CD4-positive, alpha-beta T cell (primary cell): ENCODE measurements at places on chromosomes 5 and 9. TPM values are rescaled to one million over a fixed set of nuclear protein-coding genes. Genes with fewer than 3 reads are reported as not detected.

SLC34A1 gene
- not detected for total RNA-seq

AMACR gene
- 1.4 TPM for total RNA-seq

SPINK7 gene
- not detected for total RNA-seq

PCDHB6 gene
- total RNA-seq: not detected

ZNF483 gene
- 28.5 TPM for total RNA-seq

IL11RA gene
- 117 TPM for total RNA-seq

TMEM232 gene
- total RNA-seq: 0.98 TPM

- no peaks in the 10 kb centered on the region for H3K4me1 ChIP-seq
- peaks cover 5% of the 10 kb centered on the region for H3K27me3 ChIP-seq
- no peak for DNase-seq
These were observed 294.7 kb upstream of the DMRT1 start for GRCh38 chr9:546797-547223.

DNA sequence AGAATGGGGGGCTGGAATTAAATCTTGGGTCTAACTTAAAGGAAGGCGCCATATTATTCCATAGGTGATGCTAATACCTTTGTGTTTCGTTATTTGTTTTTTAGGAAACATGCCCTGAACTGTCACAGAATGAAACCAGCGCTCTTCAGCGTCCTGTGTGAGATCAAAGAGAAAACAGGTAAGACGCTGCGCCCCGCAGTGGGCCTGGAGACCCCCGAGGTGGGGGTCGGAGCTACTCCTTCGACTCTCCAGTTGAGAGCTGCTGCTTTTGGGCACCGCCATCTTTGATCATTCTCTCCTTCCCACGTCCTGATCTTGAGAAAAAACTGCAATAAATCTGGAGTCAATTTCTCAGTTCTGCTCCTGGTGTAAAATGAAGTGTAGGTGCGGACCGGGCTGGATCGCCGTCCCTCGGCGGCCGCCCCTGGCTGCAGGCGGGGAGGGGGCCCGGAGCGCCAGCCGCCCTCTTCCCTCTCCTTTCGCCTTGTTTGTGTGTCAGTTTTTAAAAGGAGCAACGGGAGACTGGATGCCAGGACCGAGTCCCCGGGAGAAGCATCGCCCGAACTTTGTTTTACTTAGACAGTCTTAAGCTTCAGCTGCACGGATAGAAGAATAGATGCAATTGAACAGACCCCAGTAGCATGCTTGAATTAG is 1.4 kb downstream of the PBX3 start:
- H3K36me3 ChIP-seq: no peaks in the 10 kb centered on the region
- peaks cover 15% of the 10 kb centered on the region for H3K4me1 ChIP-seq
- no peaks in the 10 kb centered on the region for H3K27me3 ChIP-seq

DNA sequence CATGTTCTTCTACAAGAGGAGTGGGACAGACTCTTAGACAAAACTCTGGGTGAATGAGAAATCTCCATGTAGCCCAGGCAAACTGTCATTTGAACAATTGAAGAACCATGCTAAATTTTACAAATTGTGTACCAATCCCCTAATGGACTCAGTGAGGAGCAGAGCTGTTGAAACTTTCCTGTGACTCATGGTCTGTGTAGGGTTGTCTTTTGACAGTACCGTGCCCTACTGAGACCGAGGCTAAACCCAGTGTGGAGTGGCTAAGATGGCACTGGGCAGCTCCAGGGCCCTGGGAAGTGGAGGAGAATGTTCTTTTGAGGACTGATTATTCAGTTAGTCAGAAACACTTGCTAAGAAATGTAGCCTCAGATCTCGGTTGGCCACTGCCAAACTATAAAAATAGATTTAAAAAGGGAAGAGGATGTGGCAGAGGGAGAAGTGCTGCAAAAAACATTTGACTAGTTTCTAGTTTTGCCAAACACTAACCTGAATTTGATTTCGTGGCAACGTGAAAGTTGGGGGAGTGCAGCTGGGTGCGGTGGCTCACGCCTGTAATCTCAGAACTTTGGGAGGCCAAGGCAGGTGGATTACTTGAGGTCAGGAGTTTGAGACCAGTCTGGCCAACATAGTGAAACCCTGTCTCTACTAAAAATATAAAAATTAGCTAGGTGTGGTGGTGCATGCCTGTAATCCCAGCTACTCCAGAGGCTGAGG is 24.7 kb downstream of the POU4F3 start:
- DNase-seq: no peak
- H3K4me1 ChIP-seq: no peaks in the 10 kb centered on the region
- no peak overlapping the region for H3K4me3 ChIP-seq
- H3K27ac ChIP-seq: no peak overlapping the region
- H3K27me3 ChIP-seq: peaks cover 5% of the 10 kb centered on the region
- H3K36me3 ChIP-seq: no peaks in the 10 kb centered on the region

GRCh38 chr9:106872641-106873040 is 9.7 kb downstream of the ZNF462 start:
- no peaks in the 10 kb centered on the region for H3K4me1 ChIP-seq
- no peak overlapping the region for H3K27ac ChIP-seq
- no peaks in the 10 kb centered on the region for H3K36me3 ChIP-seq
- H3K4me3 ChIP-seq: no peak overlapping the region
- H3K27me3 ChIP-seq: no peaks in the 10 kb centered on the region

GRCh38 chr9:135357863-135358551 is 121.6 kb upstream of the PPP1R26 start:
- no peaks in the 10 kb centered on the region for H3K36me3 ChIP-seq
- no peak overlapping the region for H3K4me3 ChIP-seq
- peaks cover 5% of the 10 kb centered on the region for H3K4me1 ChIP-seq
- no peak for DNase-seq

DNA sequence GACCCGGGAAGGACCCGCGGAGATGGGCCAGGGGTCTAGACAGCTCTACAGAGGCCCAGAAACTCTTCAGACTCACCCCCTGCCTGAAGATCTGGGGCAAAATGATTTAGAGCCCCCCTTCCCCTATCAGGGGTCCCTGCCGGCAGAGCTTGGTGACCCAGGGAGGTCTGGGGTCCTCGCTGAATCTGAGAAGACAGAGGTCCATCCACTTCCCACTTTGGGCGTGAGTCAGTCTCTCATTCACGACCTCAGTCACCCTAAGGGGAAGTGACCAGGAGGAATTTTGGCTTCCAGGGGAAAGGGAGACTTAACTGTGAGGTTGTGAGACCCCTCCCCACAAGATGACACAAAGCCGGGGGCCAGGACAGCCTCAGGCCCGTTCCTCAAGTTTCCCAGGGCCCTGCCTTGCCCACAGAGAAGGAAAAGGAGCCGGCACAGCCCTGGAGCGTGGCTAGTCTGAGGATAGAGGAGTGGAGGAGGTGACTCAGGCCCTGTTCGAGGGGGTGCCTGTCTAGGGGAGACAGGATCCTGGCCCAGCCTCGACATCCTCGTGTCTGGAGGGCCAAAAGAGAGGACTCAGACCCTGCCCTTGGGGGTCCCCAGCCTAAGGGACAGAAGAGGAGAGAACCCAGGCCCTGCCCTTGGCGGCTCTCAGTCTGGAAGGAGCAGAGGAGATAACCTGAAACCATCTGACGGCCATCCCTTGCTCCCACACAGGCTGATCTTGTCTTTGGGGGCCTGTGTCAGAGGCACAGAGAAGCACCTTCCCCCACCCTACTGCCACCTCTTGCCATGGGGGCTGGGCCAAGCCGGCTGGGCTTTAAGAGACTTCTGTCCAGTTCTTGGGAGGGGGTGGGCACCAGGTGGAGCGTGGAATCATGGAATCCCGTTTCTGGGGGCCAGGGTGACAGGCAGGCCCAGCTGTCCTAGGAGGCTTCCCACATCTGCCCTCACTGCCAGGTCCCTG is 889 bp downstream of the PDLIM4 start:
- no peak for DNase-seq
- no peaks in the 10 kb centered on the region for H3K36me3 ChIP-seq
- H3K4me3 ChIP-seq: no peak overlapping the region
- peaks cover 4% of the 10 kb centered on the region for H3K4me1 ChIP-seq
- peaks cover 26% of the 10 kb centered on the region for H3K27me3 ChIP-seq

DNA sequence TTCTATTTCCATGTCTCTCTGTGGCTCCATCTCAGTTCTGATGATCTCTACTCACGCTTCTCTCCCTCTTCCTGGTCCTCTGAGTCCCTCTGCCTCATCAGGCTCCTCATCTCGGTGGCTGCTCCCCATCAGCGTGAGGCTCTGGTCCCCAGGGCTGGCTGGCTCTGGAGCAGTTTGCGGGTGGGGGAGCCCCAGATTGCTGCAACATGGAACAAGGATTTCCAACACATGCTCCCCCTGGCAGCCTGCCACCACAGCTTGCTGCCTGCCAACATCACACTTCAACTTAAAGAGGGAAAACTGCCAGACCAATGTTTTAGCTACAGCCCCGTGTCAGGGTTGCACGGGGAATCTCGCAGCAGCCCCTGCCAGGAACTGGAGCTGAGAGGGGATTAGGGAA is 77.2 kb upstream of the NEK6 start:
- no peak overlapping the region for H3K27ac ChIP-seq
- no peaks in the 10 kb centered on the region for H3K27me3 ChIP-seq
- H3K36me3 ChIP-seq: no peaks in the 10 kb centered on the region
- no peak overlapping the region for H3K4me3 ChIP-seq
- DNase-seq: no peak
- no peaks in the 10 kb centered on the region for H3K4me1 ChIP-seq
